ENCODE measurements at places on chromosomes 12 and 14.
A peak's percentile ranks its signal among the peaks of the same experiment; 100 is the strongest.

DNA sequence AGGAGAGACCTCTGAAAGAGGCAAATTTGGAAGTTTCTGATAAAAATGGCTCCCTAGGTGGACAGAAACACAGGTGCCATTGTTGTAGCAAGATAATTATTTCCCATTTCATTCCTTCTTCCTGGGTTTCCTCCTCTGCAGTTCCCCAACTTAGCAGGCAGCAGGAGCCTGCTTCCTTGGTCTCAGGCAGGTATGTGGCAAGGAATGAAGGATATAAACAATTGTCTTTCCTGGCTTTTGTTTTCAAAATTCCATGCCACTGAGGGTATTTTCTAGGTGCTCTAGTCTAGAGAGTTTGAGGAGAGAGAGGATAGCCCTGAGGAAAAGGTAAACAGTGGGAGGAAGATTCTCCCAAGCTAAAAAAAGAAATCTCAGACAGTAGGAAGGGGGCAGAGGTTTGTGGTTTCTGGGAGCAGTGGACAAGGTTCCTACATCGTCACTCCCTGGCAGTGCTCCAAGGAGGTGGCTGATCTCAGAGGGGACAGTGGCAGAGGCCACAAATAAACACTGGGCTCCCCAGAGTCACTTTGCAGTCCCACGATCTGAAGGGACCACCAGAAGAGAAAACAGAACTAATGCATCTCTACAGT, 82.6 kb upstream of the IGF1 start:
- no peak for DNase-seq

DNA sequence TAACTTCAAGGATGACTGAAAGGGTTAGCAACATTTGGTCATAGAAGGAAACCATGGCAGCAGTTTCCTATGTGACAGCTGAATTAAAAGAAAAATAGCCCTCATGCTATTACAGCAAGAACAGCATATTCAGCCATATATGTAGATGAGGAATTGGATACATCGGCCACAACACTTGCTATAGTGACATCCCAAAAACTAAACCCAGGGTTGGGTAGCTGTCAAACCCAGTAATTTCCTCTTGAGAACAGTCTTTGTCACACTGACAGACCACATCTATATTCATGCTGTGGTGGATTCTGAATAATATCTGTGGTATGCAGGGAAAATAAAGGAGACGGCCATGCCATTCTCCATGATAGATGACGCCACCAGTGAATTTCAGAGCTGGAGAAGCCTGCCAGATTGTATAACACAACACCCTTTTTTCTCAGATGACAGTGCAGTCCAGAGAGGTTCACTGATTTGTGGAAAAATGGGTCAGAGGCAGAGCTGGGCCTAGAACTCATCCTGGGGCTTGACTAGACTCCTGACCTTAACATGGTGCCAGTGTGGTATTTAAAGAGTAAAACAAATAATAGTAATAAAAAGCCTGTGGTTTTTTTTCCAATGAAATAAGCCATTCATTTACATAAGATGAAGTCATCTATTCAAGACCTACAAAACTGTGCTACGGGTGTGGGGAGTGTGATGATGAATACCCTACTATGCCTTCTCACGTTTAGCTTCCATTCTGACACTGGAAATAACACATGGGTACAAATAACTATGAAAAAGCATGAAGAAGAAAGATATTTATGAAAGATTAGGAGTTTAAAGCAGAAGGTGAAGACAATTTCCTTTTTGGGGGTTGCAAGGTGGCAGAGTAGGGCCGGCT, 32.3 kb downstream of the EFCAB11 start:
- peak; percentile 76 for DNase-seq

DNA sequence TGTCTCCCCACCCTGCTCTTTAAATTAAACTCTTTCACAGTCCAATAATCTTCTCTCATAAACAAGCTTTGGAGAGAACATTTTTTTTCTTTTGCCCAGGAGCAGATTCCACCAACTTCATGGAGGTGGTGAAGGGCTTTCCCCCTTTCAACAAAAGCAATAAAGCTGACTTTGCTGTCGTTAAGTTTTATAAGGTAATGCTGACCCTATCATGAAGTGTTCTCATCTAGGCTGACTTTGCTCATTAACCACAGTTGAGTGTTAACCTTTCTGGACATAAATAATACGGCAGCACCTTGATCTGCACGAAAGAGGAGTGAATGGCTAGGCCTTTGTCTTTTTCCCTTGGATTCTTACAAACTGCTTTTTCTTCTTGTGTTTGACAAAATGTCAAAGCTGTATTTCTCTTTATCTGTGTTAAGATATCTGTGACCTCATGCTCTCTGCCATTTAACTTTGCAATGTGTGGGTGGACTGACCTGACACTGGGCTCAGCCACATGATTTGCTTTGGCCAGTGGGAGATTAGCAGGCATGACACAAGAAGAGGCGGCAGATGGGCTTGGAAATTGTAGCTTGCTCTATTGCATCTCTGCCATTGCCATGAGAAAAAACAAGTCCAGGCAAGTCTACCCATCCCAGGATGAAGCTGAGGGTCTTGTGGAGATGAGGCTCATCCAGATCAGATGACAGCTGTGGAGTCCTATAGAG, 470.9 kb upstream of the CCDC196 start:
- DNase-seq: no peak

- DNase-seq: no peak
Observed at GRCh38 chr14:61646366-61647116, 48.8 kb upstream of the HIF1A start.

DNA sequence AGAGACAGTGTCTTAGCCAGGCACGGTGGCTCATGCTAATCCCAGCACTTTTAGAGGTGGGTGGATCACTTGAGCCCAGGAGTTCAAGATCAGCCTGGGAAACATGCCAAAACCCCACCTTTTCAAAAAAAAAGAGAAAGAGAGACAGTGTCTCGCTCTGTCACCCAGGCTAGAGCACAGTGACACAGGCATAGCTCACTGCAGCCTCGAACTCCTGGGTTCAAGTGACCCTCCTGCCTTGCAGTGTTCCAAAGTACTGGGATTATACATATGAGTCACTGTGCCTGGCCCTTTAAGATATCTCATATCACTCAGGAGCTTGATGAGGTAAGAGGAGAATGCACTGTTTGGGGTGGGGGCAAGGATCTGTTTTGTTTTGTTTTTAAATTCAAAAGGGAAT, 48.1 kb upstream of the LTBP2 start:
- DNase-seq: no peak

GRCh38 chr12:54427106-54427505, 8.0 kb upstream of the ITGA5 start:
- DNase-seq: no peak

GRCh38 chr14:75200451-75200850, 24.0 kb upstream of the TMED10 start:
- no peak for DNase-seq

- DNase-seq: no peak
Observed at GRCh38 chr14:69819607-69820006, 22.6 kb upstream of the SLC10A1 start.

DNA sequence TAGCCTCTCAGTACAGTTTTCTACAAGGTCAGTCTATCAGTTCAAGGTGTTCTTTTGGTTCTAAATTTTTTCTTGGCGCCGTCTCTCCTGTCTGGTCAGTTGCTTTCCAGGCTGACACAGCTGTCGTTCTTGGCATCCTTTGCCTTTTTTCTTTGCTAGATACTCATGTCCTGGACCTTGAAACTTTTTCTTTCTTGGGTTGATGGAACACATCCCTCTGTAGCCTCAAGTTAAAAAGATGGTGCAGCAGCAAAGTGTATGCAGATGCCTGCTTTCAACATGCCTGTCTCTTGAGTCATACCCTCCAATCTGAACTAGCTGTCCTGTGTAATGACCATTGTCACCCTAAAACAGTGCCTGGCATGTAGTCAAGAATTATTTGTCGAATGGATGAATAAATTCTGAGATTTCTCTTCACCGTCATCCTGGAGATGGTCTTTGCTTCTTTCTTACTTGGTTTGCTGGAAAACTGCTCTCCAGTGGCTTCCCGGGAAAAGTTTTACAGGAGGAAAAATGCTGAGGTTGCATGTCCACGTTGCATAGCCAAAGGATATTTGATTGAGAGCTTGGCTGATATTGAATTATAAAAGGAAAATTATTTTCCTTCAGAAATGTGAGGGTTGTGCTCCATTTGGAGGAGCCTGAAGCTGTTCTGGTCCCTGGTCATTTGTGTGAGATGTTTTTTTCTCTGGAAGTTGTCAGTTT, 4.6 kb downstream of the NYNRIN start:
- DNase-seq: peak; percentile 43

GRCh38 chr12:80056232-80056631, 43.1 kb upstream of the OTOGL start:
- no peak for DNase-seq

- DNase-seq: no peak
Observed at GRCh38 chr12:7068994-7069346, 8.5 kb downstream of the C1S start.

DNA sequence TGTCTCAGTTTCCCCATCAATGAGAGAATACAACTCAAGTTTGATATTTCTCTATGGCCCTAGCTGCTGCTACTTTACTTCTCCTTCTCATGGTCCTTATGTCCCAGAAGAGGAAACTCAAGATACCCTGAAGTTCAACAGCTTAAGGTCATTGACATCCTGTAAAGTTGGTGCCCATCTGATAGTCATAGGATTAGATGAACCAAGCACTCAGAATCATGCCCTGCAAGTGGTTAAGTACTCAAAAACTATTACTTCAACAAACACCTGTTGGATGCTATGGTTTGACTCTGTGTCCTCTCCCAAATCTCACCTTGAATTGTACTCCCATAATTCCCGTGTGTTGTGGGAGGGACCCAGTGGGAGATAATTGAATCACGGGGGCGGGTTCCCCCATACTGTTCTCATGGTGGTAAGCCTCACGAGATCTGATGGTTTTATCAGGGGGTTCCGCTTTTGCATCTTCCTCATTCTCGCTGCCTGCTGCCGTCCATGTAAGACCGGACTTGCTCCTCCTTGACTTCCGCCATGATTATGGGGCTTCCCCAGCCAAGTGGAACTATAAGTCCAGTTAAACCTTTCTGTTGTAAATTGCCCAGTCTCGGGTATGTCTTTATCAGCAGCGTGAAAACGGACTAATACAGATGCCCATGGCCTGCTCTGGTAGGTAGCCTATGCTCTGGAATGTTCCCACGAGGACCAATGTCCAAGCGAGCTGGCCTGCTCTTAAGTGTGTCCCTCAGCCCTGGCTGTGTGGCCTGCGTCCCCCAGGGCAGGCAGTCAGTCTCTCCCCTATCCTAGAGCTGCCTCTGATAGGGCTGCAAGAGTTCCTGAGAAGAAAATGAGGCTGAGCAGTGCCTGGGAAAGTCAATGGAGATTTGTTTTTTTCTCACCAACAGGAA, 18.1 kb downstream of the CAMKK2 start:
- no peak for DNase-seq

DNA sequence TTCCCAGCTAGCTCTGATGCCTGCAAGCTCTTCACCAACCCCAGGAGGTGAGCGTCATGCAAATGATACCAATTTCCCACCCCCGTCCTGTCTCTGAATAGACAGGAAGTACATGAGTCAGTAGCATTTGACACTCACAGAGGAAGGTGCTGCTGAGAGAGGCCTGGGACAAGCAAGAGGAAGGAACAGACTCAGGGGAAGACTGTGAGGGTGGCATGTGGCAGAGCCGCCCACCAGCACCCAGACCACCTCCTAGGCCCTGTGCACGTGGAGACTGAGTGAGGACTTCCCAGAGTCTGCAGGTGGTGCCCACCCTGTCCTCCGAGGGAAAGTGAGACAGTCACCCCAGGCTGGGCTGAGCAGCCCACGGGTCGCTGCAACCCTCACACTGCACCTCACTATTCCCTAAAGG, 199.5 kb upstream of the SFSWAP start:
- no peak for DNase-seq

- DNase-seq: no peak
Observed at GRCh38 chr12:130120012-130120805, 42.1 kb upstream of the FZD10 start.

DNA sequence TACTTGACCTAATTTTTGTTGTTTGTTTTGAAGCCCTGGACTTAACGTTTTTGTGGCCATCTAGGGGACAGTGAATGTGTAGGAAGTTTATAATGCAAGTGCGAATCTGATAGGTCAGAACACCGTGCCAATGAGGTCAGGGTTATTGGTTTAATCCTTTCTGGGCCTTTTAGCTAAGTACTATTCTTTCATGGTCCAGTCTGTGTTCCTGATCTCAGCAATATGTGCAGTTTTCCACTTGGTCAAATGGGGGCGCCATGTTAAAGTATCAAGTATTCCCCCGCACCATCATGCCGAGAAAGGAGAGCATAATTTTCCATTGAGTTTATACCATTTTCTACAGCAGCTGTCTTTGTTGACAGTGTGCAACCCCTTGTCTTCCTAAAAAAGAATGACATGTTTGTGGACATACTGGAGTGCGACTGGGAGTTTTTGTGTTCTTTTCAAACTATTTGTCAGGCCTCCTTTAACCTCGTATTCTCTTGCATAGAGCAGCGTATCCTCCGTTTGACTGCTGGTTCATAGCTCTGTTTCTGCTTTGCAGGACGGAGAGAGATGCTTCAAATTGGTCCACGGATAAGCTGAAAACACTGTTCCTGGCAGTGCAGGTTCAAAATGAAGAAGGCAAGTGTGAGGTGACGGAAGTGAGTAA, 1.3 kb downstream of the AHSA1 start:
- DNase-seq: peak; percentile 63

- DNase-seq: peak; percentile 19
Observed at GRCh38 chr14:95097385-95097784, 59.9 kb downstream of the DICER1 start.

- DNase-seq: no peak
Observed at GRCh38 chr12:96212456-96213375, 18.5 kb downstream of the ELK3 start.

GRCh38 chr14:69312608-69313007, 52.6 kb downstream of the GALNT16 start:
- no peak for DNase-seq

- DNase-seq: no peak
Observed at GRCh38 chr14:68663385-68664076, 129.3 kb downstream of the ZFP36L1 start.

DNA sequence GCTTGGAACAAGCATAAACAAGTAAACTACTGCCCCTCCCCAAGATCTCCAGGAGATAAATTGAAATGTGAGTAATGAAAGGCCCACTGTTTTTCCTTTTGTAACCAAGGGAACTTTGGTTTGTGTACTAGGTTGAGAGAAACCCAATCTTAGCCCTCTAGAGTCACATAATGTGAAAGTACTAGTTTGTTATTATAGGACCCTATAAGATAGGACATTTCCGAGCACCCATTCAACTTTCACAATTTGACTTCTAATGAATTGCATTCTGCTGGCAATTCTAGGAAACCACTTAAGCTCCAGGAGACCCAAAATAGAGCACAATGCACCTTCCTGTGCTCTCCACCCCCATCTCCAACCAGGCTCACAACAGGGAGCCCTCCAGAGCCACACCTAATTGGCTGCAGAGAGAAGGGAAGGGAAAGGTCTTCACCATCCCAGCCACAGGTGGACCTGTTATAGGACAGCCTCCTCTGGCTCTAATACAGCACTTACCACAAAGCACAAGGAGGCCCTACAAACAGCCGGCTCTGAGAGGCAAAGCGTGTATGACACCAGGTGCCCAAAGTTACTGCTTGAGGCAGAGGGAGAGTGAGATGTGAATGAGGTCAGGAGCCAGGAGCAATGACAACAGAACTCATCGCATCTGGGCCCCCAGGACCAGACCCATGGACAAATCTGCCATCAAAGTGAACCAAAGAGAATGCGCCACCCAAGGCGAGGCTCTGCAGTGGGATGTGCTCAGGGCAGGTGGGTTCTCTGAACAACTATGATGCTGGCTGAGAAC, 163.3 kb upstream of the NTF3 start:
- DNase-seq: no peak

- no peak for DNase-seq
Observed at GRCh38 chr12:40831916-40832315, 139.7 kb downstream of the CNTN1 start.
